Suprapubic skin (tissue), 4 donors: ENCODE measurements at places on chromosomes 6 and 20. TPM values are rescaled to one million over a fixed set of nuclear protein-coding genes. Genes with fewer than 3 reads are reported as not detected.

- H3K4me3 ChIP-seq: no peak overlapping the region
- H3K27me3 ChIP-seq: no peaks in the 10 kb centered on the region
- H3K4me1 ChIP-seq: no peaks in the 10 kb centered on the region
- no peaks in the 10 kb centered on the region for H3K36me3 ChIP-seq
- H3K27ac ChIP-seq: no peak overlapping the region
- no peak for DNase-seq
Observed at GRCh38 chr6:83592770-83593394, 80.5 kb downstream of the PRSS35 start.

DNA sequence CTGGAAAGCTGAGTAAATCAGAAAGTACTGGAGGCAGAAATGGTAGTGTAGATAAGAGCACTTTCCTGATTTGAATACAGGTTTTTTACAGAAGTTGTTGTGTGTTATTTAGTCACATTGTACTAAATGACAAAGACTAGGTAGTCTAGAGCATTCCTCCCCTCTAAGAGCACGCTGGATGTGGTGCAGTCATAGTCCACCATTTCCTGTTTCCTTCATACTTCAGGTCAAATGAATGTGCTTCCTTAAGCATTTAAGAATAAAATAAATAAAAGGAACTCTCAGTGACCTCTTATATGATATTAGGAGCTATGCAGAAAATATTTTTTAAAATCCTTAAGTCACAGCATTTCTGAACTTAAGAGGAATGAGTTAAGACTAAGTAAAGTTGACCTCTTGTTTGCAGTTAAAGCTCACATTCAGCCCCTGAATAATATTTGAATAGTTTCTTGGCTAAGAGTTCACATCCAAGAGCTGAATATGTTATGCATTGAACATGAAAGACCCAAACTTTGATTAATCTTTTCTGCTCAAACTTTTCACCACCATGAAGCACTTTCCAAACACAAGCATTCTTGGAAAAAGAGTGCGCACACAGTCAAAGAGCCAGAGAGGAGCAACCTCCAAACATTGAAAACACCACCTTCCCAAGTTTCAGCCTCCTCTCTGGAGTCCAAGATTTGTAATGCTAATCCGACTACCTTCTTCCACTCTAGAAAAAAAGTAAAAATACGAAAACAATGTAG is 53.4 kb upstream of the TMEM30A start:
- H3K4me3 ChIP-seq: no peak overlapping the region
- no peak for DNase-seq
- no peak overlapping the region for H3K27ac ChIP-seq
- no peaks in the 10 kb centered on the region for H3K27me3 ChIP-seq
- H3K36me3 ChIP-seq: no peaks in the 10 kb centered on the region
- peaks cover 6% of the 10 kb centered on the region for H3K4me1 ChIP-seq

DNA sequence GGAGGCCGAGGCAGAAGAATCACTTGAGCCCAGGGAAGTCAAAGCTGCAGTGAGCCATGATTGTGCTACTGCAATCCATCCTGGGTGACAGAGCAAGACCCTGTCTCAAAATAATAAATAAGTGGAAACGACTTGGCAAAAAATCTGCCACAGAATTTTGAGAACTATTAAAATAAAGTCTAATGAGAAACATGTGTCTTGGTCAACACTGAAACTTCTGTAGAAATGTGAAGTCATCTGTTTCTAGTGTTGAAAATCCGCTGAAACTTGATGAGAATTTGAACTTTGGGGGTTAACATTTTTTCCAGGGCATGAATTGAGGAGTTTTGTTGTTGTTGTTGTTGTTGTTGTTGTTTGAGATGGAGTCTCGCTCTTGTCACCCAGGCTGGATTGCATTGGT is 29.0 kb upstream of the BCLAF1 start:
- no peak overlapping the region for H3K4me3 ChIP-seq
- H3K27ac ChIP-seq: no peak overlapping the region
- H3K4me1 ChIP-seq: peaks cover 5% of the 10 kb centered on the region
- H3K27me3 ChIP-seq: no peaks in the 10 kb centered on the region
- H3K36me3 ChIP-seq: no peaks in the 10 kb centered on the region
- no peak for DNase-seq

GRCh38 chr6:169213814-169214520 is 39.7 kb downstream of the THBS2 start:
- H3K4me3 ChIP-seq: no peak overlapping the region
- peaks cover 13% of the 10 kb centered on the region for H3K36me3 ChIP-seq
- H3K4me1 ChIP-seq: peaks cover 28% of the 10 kb centered on the region
- peak overlapping the region; percentile 71 for H3K27ac ChIP-seq
- DNase-seq: no peak

GRCh38 chr6:10556992-10557391 is 35.8 kb downstream of the GCNT2 start:
- H3K4me1 ChIP-seq: peaks cover 28% of the 10 kb centered on the region
- no peak overlapping the region for H3K27ac ChIP-seq
- H3K27me3 ChIP-seq: no peaks in the 10 kb centered on the region
- peak overlapping the region; percentile 49 for H3K4me3 ChIP-seq

DNA sequence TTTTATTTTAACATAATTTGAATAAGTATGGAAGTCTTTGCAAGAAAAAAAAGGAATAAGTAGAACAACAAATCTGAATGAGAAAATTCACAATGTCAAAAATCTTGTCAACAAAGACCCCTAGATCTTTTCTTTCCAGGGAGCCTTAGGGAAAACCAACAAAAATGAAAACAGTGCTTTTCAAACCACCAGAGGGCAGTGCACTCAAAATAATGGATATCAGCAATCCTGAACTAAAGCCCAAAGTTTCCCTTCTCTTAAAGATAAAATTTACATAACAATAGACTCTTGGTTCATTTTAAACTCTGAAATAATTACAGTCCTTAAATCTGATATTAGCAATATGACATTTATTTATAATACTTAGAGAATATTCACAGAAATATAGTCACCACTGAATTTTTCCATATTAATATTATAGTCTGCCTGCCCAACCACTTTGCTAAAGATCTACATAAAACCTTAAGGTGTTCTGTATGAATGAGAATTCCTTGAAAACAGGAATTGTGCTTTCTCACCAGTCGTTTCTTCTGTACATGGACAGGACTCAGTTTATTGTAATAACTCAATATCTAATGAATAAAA is 105.3 kb upstream of the BMP5 start:
- no peaks in the 10 kb centered on the region for H3K36me3 ChIP-seq
- no peaks in the 10 kb centered on the region for H3K4me1 ChIP-seq
- no peak overlapping the region for H3K27ac ChIP-seq
- no peak for DNase-seq
- H3K27me3 ChIP-seq: no peaks in the 10 kb centered on the region

DNA sequence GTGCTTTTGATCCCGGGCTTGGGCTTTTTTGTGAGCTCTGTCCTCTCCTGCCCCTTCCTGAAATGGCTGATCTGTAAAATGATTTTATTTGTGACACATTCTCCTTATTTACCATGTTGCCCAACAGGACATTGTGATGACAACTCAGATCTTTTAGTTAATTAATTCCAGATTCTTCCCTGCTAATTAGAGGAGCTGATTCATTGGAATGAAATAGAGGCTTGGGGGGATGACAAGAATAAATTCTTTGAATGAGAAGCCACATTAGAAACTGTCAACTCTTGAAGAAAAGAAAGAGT is 26.1 kb upstream of the GABRR1 start:
- H3K4me1 ChIP-seq: peaks cover 9% of the 10 kb centered on the region
- DNase-seq: no peak
- no peaks in the 10 kb centered on the region for H3K36me3 ChIP-seq
- no peak overlapping the region for H3K4me3 ChIP-seq
- H3K27ac ChIP-seq: no peak overlapping the region

- no peak for DNase-seq
- no peaks in the 10 kb centered on the region for H3K27me3 ChIP-seq
- no peaks in the 10 kb centered on the region for H3K4me1 ChIP-seq
- H3K36me3 ChIP-seq: no peaks in the 10 kb centered on the region
Observed at GRCh38 chr6:75386050-75386770, 101.6 kb upstream of the TMEM30A start.

GRCh38 chr20:38127920-38128528 is 37.0 kb downstream of the TGM2 start:
- H3K4me3 ChIP-seq: no peak overlapping the region
- peaks cover 5% of the 10 kb centered on the region for H3K27me3 ChIP-seq
- peaks cover 10% of the 10 kb centered on the region for H3K4me1 ChIP-seq
- no peaks in the 10 kb centered on the region for H3K36me3 ChIP-seq

GRCh38 chr6:41051873-41052272 is 1.1 kb upstream of the APOBEC2 start:
- H3K27ac ChIP-seq: no peak overlapping the region
- no peak for DNase-seq
- H3K4me1 ChIP-seq: no peaks in the 10 kb centered on the region
- no peaks in the 10 kb centered on the region for H3K36me3 ChIP-seq
- no peaks in the 10 kb centered on the region for H3K27me3 ChIP-seq

GRCh38 chr20:37757550-37757949 is 63.7 kb downstream of the CTNNBL1 start:
- no peaks in the 10 kb centered on the region for H3K27me3 ChIP-seq
- DNase-seq: no peak
- no peak overlapping the region for H3K27ac ChIP-seq
- no peak overlapping the region for H3K4me3 ChIP-seq
- peaks cover 18% of the 10 kb centered on the region for H3K36me3 ChIP-seq

- DNase-seq: no peak
- peaks cover 5% of the 10 kb centered on the region for H3K27me3 ChIP-seq
- no peaks in the 10 kb centered on the region for H3K36me3 ChIP-seq
- H3K4me1 ChIP-seq: no peaks in the 10 kb centered on the region
- no peak overlapping the region for H3K27ac ChIP-seq
- H3K4me3 ChIP-seq: no peak overlapping the region
Observed at GRCh38 chr20:46552460-46553420, 2.3 kb upstream of the OCSTAMP start.

DNA sequence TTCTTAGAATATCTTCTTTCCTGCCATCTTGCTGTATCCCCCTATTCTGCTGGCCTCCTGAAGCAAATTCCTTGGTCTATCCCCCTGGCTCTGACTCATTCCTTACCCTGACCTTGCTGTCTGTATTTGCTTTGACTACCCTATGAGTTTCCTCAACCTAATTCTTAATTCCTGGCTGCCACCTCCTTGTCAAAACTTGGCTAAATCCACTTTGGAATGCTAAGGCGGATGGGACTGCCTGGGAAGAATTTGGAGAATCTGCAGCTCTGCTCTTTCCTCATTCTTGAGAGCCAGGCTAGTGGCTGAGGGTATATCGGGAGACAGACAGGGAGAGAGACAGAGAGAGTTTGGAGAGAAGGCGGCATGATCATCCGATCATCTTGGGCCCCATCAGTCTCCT is 24.4 kb downstream of the CAP2 start:
- H3K4me1 ChIP-seq: peaks cover 4% of the 10 kb centered on the region
- H3K4me3 ChIP-seq: no peak overlapping the region
- H3K36me3 ChIP-seq: no peaks in the 10 kb centered on the region

GRCh38 chr6:34601706-34602105 is 45.6 kb upstream of the SPDEF start:
- no peak overlapping the region for H3K27ac ChIP-seq
- H3K36me3 ChIP-seq: peaks cover 19% of the 10 kb centered on the region
- H3K27me3 ChIP-seq: no peaks in the 10 kb centered on the region
- no peak for DNase-seq
- H3K4me1 ChIP-seq: peaks cover 44% of the 10 kb centered on the region

DNA sequence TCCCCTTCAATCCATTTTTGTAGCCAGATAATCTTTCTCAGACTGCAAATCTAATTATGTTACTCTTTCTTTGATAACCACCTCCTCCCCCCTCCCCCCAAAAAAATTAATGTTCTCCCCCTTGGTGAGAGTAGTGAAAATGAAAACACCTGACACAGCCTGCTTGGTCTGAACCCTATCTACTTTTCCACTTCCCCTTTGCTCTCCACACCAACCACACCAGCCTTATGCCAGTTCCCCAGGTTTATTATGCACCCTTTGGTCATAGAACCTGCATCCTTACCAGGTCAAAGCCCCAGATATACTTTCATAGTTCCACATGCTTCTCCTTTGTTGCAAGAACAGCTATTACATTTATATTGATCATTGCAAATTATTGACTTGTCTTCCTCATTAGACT is 19.4 kb downstream of the PFDN4 start:
- H3K27me3 ChIP-seq: no peaks in the 10 kb centered on the region
- no peaks in the 10 kb centered on the region for H3K36me3 ChIP-seq
- no peak overlapping the region for H3K27ac ChIP-seq

- H3K27ac ChIP-seq: no peak overlapping the region
- no peaks in the 10 kb centered on the region for H3K27me3 ChIP-seq
- H3K4me3 ChIP-seq: no peak overlapping the region
- DNase-seq: no peak
- no peaks in the 10 kb centered on the region for H3K36me3 ChIP-seq
Observed at GRCh38 chr6:41736186-41736733, 852 bp upstream of the TFEB start.

DNA sequence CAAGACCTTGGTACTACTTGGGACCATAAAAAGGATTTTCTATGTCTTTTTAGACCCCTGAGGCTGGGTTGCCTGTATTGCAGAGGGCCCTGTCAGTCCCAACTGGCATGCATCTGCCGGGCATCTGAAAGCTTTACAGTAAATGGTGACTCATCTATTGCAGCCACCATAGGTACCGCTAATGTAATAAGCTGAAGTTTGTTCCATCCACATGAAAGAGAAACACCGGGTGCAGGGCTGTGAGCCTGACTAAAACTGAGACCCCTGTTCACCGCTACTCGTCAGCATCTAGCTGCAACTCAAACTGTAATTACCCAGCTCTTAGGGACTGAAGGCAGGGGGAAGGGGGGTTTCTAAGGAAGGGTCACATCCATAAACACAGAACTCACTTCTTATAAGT is 49.5 kb downstream of the TRERF1 start:
- no peak for DNase-seq
- no peaks in the 10 kb centered on the region for H3K36me3 ChIP-seq
- H3K27me3 ChIP-seq: no peaks in the 10 kb centered on the region
- H3K4me1 ChIP-seq: peaks cover 74% of the 10 kb centered on the region

The XKR7 gene
- total RNA-seq: not detected

The CRIP3 gene
- total RNA-seq: 2.2 TPM

The PHACTR3 gene
- 10.3 TPM for total RNA-seq

The COL9A3 gene
- 9.3 TPM for total RNA-seq

The SMAP1 gene
- 39.1 TPM for total RNA-seq

The PHACTR1 gene
- 5.1 TPM for total RNA-seq

The SIRPG gene
- not detected for total RNA-seq

The FERMT1 gene
- 35.8 TPM for total RNA-seq

The WFDC5 gene
- 321 TPM for total RNA-seq
